CD4-positive, alpha-beta T cell treated with Interferon alpha-2 for 1 hour (primary cell): ENCODE measurements at places on chromosomes 1 and 21.

- no peak for DNase-seq
These were observed 11.1 kb downstream of the COL18A1 start for GRCh38 chr21:45415943-45416611.

DNA sequence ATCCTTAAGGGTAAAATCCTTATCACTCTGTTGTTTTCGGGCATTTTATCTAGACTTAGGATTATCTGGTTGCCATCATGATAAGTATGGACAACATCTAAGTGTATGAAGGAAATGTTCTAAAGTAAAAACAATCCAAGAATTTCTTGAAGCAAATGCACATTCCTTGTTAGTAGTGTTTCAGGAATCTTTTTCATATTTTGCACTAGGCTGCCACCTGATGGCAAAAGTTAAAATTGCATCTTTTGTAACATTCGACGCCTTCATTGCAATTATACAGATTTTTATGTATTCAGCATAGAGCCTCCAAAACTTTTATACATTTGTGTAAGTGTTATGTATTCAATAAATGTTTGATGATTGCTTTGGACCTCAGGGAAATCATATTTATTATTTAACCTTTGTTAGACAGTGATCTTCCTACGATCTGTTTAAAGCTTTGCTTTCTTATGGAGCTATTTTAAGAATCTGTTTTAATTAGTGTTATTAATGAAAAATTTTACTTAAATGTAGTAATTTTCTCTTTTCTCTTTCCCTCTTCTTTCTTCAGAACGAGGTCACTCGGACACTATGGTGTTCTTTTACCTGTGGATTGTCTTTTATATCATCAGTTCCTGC lies 49.4 kb upstream of the KIAA1614 start:
- DNase-seq, result peak; percentile 53

- peak; percentile 26 for DNase-seq
These were observed 30.6 kb upstream of the MCOLN3 start for GRCh38 chr1:85078903-85079302.

DNA sequence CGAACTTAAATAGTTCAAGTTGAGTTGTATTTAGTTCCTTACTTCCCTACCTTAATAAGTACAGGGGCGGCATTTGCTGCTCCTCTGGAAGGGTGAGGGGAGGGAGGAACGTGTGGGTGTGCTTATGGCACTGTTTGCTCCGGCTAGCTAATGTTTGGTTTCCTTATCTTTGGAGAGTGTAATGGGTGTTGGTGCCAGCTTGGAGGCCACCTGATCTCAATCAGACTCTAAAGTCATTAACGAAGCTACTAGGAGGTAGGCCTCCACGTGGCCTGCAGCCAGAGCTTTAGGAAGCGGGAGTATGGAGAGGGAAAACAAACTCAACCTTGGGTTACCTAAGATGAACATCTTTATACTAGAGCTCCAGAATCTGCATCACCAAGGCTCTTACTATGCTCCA lies 43.0 kb upstream of the RAP1A start:
- DNase-seq, result no peak

- peak; percentile 66 for DNase-seq
These were observed 4.9 kb upstream of the NPL start for GRCh38 chr1:182784556-182785171.

- no peak for DNase-seq
These were observed 75.1 kb upstream of the PGBD5 start for GRCh38 chr1:230501242-230501641.

- no peak for DNase-seq
These were observed 410 bp upstream of the NUDC start for GRCh38 chr1:26921126-26921539.

GRCh38 chr1:162904023-162904422 lies 43.0 kb upstream of the CCDC190 start:
- no peak for DNase-seq

DNA sequence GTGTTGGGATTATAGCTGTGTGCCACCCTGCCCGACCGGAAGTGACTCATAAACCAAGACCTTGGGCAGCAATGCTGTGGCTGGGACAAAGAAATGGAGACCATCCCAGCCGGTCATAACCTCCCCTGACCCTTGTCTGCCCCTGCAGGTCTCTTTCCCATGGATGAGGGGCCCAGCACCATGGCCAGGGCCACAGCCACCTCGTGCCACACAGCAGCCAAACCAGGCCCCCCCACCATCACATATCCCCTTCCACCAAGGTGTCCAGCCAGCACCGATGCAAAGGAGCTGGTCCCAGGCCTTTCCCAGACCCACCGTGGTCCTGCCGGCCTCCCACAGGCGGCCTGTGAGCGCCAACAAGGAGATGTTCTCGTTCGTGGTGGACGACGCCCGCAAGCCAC lies 42.2 kb downstream of the FHAD1 start:
- DNase-seq, result no peak

- no peak for DNase-seq
These were observed 31.6 kb upstream of the DNAJC6 start for GRCh38 chr1:65277605-65278347.

DNA sequence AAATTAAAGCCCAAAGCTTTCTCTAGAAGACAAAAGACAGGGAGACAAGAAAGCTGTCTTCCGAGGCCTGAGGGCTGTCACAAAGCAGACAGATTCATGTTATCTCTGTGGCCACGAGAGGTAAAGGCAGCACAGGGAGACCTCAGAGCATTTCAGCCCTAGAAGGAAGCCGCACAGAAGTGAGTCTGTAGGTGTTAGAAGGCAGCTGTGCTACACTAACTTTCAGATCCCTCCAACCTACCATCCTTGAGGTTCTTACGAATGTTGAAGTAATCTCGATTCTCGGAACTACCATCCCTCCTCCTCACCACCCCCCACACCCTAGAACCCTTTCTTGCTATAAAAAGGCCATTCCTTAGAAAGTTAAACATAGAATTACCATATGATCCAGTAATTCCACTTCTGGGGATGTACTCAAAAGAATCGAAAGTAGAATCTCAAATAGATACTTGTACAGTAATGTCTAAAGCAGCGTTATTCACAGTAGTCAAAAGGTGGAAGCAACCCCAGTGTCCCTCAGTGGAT lies 21.5 kb upstream of the LYST start:
- peak; percentile 79 for DNase-seq

- no peak for DNase-seq
These were observed 65.7 kb downstream of the SETD4 start for GRCh38 chr21:35994613-35995012.

DNA sequence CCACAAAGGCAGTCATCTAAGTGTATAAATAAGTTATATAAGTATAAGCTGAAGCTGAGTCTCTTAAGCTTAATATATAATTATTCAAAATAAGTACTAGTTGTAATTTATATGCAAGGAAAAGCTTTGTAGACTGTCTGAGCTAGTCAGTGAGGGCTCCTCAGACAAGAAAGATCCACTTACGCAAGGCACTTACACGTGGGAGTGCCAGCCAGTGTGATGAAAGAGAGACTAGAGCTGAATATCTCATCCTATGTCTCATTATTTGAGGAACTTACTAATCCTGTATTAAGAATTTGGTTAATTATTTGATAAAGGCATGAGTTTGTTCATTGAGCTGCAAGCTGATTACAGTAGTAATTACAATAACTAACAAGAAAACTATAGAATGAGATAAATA lies 146.9 kb downstream of the PDE4B start:
- DNase-seq, result no peak

DNA sequence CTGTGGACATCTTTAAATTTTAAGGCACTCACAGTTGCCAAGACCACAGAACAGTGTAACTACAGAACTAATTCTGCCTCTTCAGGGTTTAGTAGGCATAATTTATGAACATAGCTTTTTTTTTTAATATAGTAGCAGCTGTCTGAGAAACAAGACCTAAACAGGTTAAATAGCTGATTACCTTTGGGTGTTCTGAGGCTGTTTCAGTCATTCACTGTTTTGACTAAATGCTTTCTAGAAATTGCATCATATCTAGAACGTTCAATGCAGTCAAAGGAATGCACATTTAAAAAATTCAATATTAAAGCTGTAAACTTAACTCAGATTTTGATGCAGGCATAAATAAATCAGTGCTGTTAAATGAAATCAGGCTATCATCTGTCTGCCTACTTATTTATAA lies 101.6 kb downstream of the BRINP3 start:
- DNase-seq, result no peak

- peak; percentile 40 for DNase-seq
These were observed 405.9 kb upstream of the B3GALT2 start for GRCh38 chr1:193592317-193592716.
